ENCODE measurements at places on chromosomes 5 and 9. TPM values are rescaled to one million over a fixed set of nuclear protein-coding genes. Genes with fewer than 3 reads are reported as not detected.

Gene HMCN2
- 6.3 TPM for total RNA-seq

Gene DUSP1
- 3,699 TPM for total RNA-seq

Gene C9
- total RNA-seq: not detected

Gene ARL14EPL
- total RNA-seq: 1.7 TPM

GRCh38 chr5:154315196-154315595, 124.7 kb downstream of the GALNT10 start:
- no peak for DNase-seq

GRCh38 chr5:125327676-125328075, 581.2 kb upstream of the ZNF608 start:
- DNase-seq: no peak

- DNase-seq: no peak
Observed at GRCh38 chr5:88656221-88656950, 226.6 kb downstream of the MEF2C start.

GRCh38 chr5:65742565-65743231, 20.7 kb downstream of the NLN start:
- DNase-seq: no peak

DNA sequence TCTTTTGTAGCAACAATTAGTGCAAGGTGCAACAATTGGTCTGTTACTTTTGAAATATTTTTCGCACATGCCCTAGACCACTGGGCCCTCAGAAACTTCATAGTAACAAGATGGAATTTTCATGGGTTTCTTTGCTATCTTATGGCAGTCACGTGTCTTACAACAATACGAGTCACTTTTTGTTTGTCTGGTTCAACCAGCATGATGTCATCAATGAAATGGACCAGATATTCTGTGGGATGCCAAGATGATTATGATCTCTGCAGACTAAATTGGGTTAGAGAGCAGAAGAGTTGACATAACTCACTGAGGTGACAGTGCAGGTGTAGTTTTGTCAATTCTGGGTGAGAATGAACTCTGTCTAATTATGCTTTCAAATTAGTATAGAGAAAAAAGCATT, 239.6 kb upstream of the RIOK2 start:
- no peak for DNase-seq

GRCh38 chr9:128242828-128243214, 33.0 kb downstream of the GOLGA2 start:
- DNase-seq: no peak

DNA sequence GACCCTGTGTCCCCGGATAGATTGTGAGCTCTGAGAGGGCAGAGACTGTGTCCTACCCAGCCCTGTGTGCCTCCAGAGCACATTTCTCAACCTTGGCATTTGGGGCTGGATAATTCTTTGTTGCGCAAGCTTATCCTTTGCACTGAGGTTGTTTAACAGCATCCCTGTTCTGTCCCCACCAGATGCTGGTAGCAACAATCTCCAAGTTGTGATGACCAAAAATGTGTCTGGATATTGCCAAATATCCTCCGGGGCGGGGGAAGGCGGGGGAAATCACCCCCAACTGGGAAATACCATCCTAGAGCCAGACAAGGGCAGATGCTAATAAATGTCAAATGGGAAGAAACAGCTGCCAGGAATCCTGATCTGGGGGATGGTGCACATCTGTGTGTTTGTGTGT, 24.0 kb upstream of the TNIP1 start:
- DNase-seq: no peak

DNA sequence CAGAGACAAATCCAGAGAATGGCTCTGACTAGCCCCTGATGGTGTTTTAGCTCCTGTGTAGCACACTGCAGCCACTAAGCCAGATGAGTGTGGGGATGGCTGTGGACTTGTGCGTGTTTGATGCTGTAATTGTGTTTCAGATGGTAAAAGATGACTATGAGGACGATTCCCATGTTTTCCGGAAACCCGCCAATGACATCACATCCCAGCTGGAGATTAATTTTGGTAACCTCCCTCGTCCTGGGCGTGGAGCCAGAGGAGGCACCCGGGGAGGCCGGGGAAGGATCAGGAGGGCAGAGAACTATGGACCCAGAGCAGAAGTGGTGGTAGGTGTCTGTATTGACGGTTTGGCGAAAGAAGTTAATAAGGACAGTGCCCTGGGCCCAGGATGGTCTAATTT, 38.0 kb downstream of the HABP4 start:
- DNase-seq: no peak

DNA sequence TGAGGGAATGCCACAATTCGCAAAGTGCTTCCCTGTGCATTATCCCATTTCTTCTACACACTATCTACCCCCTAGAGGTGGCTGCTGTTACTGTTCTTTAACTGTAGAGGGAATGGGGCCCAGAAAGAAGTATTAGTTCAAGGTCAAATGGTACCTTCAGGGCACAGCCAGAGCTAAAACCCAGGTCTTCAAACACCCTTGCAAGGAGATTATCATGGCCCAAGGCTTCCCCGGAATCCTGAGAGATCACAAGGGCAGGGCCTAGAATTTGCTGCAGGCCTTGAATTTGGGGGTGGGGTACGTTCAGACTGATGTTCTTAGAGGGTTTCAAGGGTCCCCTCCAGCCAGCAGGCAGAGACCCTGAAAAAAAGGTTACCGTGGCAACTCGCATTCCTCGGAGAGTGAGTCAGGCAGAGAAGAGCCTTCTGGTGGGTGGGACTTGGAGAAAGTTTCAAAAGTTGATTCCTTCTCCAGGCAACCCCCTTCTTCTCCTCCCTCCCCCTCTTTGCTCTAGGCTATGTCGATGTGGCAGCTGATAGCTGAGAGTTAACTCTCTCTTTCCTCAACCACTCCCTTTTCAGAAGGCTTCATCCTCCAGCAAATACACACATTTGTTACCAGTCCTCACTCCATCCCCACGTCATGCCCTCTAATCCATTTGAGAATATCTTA, 1.9 kb downstream of the SPARC start:
- no peak for DNase-seq

DNA sequence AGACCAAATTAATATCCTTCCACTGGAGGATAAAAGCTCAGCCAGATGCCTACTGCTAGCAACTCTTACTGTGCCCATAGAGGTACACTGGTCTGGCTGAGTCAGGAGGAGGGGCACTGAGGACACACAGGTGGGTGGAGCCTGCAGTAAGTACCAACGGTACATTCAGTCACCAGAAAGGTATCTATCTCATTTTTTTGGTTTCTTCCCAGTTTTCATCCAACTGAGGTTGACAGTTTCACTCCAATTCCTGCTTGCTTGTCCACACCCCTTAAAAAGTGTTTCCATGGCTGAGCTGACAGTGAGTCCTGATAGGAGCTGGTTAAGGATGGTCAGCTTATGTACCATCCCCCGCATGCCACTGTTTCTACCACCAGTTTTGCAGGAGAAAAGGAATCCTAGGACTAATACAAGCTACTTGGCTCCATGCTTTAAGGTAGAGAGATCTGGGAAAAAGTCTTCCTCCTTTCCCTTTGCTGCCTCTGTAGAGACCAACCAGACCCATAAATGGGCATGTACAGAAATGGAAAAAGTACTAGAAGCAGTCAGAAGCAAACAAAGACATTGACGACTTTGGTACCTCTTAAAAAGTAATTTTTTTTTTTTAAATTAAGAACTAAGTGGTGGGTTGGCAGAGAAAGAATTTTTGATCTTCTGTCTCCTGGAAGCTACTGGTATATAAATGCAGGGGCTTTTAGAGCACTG, 3.2 kb downstream of the ELL2 start:
- no peak for DNase-seq

DNA sequence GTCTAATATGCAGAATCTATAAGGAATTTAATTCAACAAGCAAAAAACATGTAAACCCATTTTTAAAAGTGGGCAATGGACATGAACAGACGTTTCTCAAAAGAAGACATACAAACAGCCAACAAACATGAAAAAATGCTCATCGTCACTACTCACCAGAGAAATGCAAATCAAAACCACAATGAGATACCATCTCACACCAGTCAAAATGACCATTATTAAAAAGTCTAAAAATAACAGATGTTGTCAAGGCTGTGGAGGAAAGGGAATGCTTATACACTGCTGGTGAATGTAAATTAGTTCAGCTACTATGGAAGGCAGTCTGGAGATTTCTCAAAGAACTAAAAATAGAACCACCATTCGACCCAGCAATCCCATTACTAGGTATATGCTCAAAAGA, 3.1 kb upstream of the KLHL3 start:
- no peak for DNase-seq

DNA sequence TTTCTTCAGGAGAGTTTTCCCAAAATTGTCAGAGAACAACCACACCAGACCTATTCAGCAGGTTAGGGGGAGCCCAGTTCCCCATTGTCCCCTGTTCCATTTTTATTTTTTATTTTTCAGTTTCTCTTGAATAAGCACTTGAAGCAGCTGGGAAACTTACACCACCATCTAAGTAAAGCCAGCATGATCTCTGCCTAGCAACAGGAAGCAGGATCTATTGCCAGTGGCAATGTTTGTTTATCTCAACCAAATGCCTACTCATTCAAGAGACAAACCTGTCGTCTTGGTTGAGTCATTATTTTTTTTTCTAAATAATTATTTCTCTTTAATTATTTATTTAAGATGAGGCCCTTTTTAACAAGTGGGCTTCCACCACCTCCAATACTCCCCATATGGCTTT, 379.3 kb downstream of the PLK2 start:
- DNase-seq: no peak

DNA sequence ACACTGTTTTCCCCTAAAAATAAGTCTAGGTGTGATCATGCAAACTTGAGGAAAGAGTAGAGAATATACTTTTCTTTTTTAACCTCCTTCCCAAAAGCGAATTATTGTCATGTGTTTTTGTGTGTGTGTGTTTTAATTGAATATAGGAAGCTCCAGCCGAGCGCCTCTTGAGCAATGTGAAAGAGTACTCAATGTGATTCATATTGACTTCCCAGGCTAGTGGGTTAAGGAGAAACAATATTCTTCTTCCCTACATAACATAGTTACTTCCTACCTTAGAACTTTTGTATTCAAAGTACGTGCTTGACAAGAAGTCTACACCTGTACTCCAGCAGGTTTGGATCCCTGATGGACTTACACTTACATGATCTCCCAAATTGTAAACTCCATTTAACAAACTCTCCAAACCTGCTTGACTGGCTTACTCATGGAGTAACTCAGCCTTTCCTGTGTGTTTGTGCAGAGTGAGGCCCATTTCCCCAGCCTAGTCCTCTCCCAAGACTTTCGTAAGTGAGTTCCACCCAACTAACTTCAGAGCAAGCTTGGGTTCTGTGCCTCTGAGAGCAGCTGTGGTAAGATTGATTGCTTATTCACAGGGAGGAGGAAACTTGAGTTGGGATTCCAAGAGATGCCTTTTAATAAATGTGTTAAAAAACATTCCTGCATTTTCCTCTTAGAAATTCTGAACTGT, 9.3 kb downstream of the SLC28A3 start:
- no peak for DNase-seq

DNA sequence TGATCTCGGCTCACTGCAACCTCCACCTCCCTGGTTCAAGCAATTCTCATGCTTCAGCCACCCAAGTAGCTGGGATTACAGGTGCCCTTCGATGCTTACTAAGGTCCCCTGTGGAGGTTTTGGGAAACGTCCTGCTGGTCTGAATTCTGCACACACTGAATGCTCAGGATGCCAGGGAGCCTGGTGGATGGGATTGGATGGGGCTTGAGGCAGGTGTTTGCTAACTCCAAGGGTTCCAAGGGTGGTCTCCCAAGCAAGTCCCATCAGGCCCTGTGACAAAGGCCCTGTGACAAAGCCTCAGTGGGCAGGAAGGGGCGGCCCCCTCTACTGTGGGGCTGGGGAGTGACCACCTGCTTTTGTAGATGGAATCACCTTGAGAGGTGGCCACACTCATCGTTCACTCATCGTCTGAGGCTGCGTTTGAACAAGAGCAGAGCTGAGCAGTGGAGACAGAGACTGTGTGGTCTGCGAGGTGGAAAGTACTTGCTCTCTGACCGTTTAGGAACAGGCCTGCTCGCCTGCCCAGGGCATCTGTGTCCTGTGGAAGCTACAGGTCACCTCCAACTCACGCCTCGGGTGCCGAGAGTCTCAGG, 40.2 kb downstream of the MRPL36 start:
- DNase-seq: no peak

- DNase-seq: no peak
Observed at GRCh38 chr5:96952118-96952750, 16.4 kb downstream of the LNPEP start.

- DNase-seq: no peak
Observed at GRCh38 chr9:91360551-91361290, 997 bp downstream of the AUH start.

DNA sequence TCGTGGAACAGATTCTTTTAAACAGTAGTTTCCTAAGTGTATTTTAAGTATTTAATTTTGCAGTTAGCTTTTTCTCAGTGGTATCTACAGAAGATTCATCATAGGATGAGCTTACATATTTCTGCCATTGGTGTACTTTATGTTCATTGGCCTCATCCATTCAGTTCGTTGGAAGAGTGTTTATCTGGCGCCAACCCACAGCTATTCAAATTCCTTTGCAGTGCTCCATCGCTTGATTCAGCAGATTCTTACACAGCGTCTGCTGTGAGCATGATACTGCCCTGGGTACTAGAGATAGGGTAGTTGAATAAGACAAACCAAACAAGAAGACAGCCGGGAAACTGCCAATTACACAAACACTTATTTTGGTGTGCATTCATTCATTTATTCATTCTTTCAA, 55.1 kb downstream of the NUP214 start:
- no peak for DNase-seq

- no peak for DNase-seq
Observed at GRCh38 chr5:98735806-98736507, 37.5 kb upstream of the RGMB start.

DNA sequence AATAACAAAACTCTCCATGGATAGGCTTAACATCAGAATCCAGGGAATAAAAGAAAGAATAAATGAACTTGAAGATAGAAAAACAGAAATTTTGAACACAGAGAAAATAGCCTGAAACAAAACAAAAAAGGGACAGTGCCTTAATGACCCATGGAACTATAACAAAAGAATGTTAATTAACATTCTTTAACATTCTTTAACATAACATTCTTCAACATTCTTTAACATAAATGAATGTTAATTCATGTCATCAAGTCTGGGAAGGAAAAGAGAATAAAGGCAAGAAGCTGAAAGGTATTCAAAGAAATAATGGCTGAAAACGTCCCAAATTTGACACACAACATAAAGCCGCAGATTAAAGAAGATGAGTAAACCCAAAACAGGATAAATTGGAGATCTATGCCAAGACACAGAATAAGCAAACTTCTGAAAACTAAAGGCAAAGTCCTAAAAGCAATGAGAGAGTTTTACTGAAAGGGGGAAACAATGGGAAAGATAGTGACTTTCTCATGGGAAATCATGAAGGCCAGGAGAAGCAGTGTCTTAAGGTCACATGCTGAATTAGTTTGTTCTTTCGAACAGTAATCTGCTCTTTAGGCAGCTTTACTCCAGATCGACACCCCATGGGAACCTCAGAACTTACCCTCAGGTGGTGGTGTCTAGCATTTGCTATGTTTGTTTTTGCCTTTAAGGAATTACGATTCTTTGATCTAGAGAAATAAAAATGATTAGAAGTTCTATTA, 483.0 kb downstream of the KDM4C start:
- no peak for DNase-seq
